ENCODE measurements at places on chromosomes 1 and 21.

DNA sequence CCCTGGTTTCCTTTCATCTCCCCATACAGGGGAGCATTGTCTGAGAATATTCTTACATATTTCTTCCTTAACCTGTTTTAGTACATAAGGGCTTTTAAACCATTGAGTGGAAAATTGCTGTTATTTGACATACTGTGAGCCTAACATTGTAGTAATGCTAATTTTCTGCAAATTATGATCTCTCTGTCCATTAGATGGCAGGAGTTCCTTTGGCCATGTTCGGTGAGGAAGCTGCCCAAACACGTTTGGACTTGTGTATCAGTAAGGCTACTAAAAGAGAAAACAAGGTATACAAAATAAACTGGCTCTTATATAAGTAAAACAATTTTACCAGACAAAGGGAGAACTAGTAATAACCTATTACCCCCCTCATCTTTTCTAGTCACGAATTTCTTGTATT, 29.2 kb downstream of the CDC7 start:
- no peak for DNase-seq

- DNase-seq = no peak
Measured at GRCh38 chr1:50705041-50705440, 255.0 kb downstream of the FAF1 start.

DNA sequence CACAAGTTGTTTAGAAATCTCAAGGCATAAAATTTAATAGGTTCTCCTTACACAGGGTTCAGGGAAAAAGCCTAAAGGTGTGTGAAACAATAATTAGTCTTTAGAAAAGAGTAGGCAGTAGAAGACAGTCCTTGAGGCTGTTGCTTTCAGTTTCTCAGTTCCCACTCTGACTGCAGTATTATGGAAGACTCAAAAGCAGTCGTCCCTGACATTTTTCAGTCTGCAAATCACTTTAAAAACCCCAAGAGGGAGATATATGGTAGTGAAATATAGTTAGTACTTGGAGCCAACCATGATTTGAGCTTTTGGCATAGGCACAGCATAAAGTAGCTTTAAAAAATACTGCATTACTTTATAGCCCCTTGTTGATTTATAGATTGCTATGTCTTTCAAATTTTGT, 299.7 kb downstream of the OLFM3 start:
- DNase-seq = no peak

GRCh38 chr1:39540504-39541031, 36.0 kb downstream of the PABPC4 start:
- DNase-seq = no peak

DNA sequence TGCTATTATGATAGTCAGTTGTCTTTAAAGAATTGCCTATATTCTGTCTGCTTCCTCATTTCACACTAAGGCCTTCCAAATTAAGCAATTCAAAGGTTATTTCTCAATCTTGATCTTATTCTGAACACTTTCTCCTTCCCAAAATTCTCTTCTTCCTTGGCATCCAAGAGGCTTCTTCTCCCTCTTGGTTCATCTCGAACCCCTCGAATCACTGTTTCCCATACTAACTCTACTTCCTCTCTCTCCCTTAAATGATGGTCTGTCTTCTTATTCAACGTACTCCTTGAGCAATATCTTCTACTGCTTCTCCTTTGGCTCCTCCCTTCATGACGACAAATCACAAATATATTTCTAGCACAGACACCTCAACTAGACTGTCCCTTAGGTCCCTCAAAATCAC, 4.5 kb downstream of the COPA start:
- peak; percentile 10 for DNase-seq

GRCh38 chr1:84174051-84174556, 30.0 kb downstream of the PRKACB start:
- no peak for DNase-seq

DNA sequence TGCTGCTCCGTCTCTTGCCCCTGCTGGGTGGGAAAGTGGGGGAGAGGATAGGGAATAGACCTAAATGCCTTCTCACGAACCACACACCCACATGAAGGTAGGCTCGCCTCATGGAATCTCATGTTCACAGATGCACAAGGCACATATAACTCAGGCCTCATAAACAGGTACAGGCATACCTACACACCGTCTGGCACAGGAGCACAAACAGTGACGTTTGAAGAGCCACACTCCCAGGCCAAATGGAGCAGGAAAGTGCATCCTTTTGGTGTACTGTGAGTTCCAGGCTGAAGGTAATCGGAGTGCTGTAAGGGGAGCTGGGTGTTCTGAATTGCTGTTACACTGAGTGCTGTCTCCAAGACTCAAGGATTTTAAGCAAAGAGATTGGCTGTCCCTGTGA, 13.1 kb downstream of the UTP11 start:
- no peak for DNase-seq

- DNase-seq = no peak
Measured at GRCh38 chr1:212624976-212625501, 16.5 kb downstream of the ATF3 start.

GRCh38 chr21:42513985-42514882, 582 bp downstream of the SLC37A1 start:
- peak; percentile 27 for DNase-seq

DNA sequence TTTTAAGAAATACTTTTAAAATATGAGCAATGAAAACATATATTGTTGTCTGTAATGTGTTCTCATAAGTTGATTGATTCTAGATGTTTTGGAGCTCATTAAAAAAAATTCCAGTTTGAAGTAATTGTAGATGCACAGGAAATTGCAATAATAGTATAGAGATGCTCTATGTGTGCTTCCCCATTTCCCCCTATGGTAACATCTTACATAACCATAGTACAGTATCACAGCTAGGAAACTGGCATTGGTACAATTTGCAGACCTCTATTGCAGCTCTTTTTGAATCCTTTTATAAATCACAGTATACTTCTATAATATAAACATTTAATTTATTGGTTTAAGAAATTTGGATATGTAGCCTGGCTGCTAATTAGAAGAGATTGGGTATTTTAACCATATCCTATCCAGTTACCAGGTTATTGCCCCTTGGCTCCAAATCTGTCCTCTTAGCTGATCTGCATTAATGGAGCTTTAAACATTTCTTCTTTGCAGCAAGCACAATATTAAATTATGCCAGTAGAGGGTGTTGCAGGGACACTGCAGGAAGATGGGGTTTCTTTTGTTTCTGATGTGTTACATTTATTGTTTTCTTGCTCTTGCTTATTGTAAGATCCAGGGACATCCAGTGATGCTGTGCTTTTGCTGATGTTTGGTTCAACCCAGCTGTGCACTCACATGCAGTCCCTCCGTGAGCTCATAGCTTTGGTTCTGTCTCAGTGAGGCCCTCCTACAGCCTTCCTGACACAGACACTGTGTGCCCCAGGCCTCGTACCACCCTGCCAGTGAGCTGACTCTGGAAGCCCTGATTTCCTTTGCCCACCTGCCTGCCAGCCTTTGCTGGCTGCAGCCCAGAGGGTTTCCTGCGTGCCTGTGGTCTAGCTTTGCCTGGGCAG, 103.3 kb downstream of the RABGAP1L start:
- peak; percentile 87 for DNase-seq

GRCh38 chr1:5752746-5753548, 239.3 kb downstream of the NPHP4 start:
- DNase-seq = no peak

DNA sequence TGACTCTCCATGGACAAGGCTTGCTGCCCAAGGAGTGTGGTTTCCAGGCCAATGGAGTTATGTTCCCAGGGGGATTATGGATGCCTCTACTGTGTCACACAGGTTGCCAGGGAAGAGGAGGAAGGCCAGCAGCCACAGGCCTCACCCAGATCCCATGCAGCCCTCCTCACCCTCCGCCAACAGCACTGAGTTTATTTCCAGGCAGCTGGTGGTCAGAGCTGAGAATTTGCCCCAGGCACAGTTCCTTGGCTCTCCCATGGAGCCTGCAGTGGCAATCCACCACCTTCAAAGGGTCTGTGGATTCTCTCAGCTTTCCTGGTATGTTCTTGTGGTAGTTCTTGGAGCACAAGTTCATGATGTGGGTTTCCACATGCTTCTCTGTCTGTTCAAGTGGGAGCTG, 79.2 kb downstream of the NTNG1 start:
- no peak for DNase-seq

GRCh38 chr1:169576241-169576934, 9.9 kb downstream of the F5 start:
- no peak for DNase-seq

GRCh38 chr1:162951553-162952315, 90.8 kb upstream of the CCDC190 start:
- DNase-seq = no peak

DNA sequence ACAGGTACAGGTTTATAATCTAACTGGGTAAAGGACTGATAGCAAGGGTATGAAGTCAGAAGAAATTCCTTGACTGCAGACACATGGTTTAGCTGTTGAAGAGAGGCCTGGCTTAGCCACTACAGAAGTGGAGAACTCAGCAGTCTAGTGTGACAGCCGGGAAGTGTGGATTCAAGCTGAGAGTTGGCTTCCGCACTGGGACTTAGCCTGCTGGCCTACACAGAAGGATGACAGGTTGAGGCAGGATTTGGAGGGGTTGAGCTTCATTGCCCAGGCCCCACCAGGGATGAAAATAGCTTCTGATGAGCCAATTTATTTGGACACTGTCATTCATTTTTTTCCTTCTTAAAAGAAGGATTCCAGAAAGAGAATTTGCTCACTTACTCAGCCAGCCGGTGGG, 284.4 kb downstream of the PCP4 start:
- no peak for DNase-seq

DNA sequence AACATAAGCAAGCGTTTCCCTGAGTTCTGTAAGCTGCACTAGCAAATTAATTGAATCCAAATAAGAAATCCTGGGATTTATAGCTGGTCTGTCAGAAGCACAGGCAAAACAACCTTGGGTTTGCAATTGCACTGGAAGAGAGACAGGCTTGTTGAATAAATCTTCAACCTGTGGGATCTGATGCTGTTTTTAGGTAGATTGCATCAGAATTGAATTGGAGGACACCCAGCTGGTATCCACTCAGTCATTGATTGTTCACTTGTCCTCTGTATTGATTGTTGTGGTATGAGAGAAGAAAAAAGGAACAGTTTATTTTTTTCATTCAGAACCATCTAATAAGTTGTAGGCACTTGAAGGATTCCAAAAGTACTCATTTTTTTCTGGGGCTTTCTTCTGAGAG, 497.4 kb downstream of the SIPA1L2 start:
- DNase-seq = no peak

- no peak for DNase-seq
Measured at GRCh38 chr1:36835017-36835695, 199.2 kb downstream of the GRIK3 start.

GRCh38 chr1:116871779-116872146, 38.0 kb upstream of the PTGFRN start:
- DNase-seq = no peak

- no peak for DNase-seq
Measured at GRCh38 chr1:41482001-41482765, 2.3 kb downstream of the EDN2 start.

DNA sequence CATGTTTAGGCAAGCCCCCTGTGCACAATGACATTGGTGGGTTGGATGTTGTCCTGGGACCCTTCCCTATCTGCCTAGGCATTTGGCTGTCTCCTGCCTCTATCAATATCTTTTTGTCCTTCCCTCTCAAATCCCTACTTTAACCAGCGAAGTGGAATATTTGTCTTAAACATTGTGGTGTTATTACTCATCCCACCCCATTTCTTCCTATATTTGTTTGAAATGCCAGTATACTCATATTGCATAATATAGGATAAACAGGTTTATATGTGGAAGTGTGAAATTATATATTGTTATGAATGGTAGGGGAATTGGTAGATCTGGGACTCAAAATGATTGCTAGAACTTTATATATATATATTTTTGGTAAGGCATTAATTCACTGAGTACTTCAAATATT, 80.0 kb downstream of the ADGRL2 start:
- DNase-seq = no peak

- no peak for DNase-seq
Measured at GRCh38 chr1:227742738-227743715, 7.8 kb downstream of the SNAP47 start.

DNA sequence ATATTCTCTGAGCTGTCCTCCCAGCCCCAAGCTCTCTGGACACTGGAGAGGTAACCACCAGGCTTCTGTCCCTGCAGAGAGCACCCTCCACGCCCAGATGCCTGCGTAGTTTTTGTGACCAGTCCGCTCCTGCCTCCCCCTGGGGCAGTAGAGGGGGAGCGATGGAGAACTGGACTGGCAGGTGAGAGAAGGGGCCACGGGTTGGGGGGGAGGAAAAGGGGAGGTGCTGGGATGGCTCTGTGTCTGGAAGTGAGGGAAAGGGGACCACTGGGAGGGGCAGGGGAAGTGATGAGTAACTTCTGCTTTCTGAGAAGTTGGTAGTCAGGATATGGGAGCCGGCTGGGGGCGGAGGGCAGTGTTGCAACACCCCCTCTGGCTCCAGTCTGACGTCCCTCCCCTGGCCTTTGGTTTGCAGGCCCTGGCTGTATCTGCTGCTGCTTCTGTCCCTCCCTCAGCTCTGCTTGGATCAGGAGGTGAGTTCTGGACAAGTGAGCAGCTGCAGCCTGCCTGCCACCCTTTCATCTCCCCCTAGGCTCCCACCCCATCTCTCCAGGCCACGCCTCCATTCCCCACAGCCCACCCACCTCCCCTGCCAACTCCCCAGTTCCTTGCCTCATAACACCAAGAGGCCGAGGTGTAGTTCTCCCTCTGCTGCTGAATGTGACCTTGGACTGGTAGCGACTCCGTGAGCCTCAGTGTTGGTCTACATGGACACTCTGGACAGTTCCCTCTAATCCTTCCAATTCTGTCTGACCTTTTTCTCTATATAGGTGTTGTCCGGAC, 3.1 kb downstream of the ADAMTSL4 start:
- DNase-seq = peak; percentile 98

DNA sequence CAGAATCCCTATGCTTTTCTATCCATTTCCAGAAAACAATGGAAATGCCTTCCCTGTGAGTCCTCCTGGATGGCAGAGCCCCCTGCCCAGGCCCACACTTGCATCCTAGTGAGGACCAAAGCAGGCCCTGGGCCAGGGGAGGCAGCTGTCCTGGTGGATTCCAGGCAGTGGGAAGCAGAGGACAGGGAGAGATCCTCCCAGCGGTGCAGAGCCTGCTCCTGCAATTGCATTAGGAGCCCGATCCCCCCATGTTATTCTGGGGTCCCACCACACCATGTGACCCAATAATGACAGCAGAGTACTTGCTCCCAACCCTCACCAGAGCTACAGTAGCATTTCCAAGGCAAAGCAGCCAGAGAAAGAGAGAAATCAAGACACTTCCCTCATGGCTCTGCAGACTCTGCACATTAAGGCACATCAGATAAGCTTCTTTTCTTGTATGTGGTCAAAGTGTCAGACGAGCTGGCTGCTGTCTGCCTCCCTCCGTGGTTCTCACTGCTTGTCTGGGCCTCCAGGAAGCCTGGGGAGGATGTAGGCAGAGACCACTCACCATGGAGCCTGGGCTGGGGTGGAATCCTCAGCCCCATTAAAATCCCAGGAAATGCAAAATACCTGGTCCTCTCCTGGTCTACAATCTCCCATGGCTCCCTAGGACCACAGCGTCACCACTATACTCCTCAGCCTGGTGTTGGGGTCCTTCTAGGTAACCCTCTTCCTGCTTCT, 54.9 kb upstream of the RUNX3 start:
- DNase-seq = no peak

GRCh38 chr1:205067031-205067430, 17.2 kb downstream of the TMEM81 start:
- no peak for DNase-seq
